ENCODE measurements at places on chromosomes 3 and 15. TPM values are rescaled to one million over a fixed set of nuclear protein-coding genes. Genes with fewer than 3 reads are reported as not detected.

The ZBBX gene
- not detected for total RNA-seq

The CPN2 gene
- not detected for total RNA-seq

The LCMT2 gene
- 5.0 TPM for total RNA-seq

The ECE2 gene
- total RNA-seq, result not detected

The TIMMDC1 gene
- 80.8 TPM for total RNA-seq

The DNAJC13 gene
- total RNA-seq, result 71.7 TPM

The SLC12A8 gene
- 0.86 TPM for total RNA-seq

The GHSR gene
- not detected for total RNA-seq

The FBXW12 gene
- not detected for total RNA-seq

The MYEF2 gene
- total RNA-seq, result 54.8 TPM

The STRIT1 gene
- total RNA-seq, result not detected

The GPR27 gene
- total RNA-seq, result not detected

The PODXL2 gene
- total RNA-seq, result 5.3 TPM

The PTH1R gene
- 0.46 TPM for total RNA-seq

The PLCH1 gene
- total RNA-seq, result not detected

The TP53BP1 gene
- total RNA-seq, result 60.2 TPM

The CCR4 gene
- total RNA-seq, result not detected

The RBM6 gene
- total RNA-seq, result 94.5 TPM

The VEPH1 gene
- 136 TPM for total RNA-seq

The NUSAP1 gene
- 109 TPM for total RNA-seq

The DAZL gene
- total RNA-seq, result not detected

The FANCD2OS gene
- not detected for total RNA-seq

The AHSG gene
- total RNA-seq, result not detected

Measured in endothelial cell of umbilical vein (primary cell).